PC-9 (cell line): ENCODE measurements at places on chromosomes 16 and 17. TPM values are rescaled to one million over a fixed set of nuclear protein-coding genes. Genes with fewer than 3 reads are reported as not detected.

GRCh38 chr17:41326173-41327145, 10.9 kb upstream of the KRTAP17-1 start:
- H3K27me3 ChIP-seq, result no peaks in the 10 kb centered on the region
- H3K27ac ChIP-seq, result no peak overlapping the region
- H3K36me3 ChIP-seq, result no peaks in the 10 kb centered on the region

DNA sequence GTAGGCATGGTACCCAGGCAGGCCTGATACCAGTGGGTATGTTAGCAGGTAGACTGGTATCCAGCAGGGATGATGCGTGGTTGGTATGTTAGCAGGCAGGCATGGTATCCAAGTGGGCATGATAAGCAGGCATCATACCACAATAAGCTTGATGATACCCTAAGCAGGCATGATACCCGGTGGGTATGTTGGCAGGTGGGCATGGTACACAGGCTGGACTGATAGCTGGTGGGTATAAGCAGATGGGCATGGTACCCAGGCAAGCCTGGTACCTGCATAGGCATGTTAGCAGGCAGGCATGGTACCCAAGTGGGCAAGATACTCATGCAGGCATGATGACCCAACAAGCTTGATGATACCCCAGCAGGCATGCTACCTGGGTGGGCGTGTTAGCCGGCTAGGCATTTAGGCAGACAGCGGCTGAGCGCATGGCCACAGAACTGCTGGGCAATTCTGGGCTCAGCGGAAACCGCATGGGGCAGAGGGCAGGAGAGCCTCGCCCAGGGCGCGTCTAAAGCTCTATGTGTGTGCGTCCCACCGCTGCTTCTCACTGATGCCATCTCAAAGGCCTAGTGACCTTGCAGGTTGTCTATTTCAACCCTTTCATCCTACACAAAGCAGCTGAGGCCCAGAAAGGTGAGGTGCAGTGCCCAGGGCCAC, 2.3 kb downstream of the SGSH start:
- H3K36me3 ChIP-seq, result no peaks in the 10 kb centered on the region
- H3K27ac ChIP-seq, result no peak overlapping the region
- H3K4me1 ChIP-seq, result peaks cover 6% of the 10 kb centered on the region; the same call in 1 of the 2 replicates
- no peak for DNase-seq

GRCh38 chr17:13005530-13005929, 12.3 kb downstream of the ELAC2 start:
- no peak for DNase-seq
- H3K27ac ChIP-seq, result no peak overlapping the region
- no peaks in the 10 kb centered on the region for H3K27me3 ChIP-seq
- H3K4me1 ChIP-seq, result no peaks in the 10 kb centered on the region
- H3K4me3 ChIP-seq, result no peak overlapping the region
- H3K36me3 ChIP-seq, result no peaks in the 10 kb centered on the region

The KNOP1 gene
- total RNA-seq, result 60.4 TPM in 2 replicates

The TP53I13 gene
- total RNA-seq, result 46.9 and 68.8 TPM in 2 replicates

The KCNH6 gene
- total RNA-seq, result not detected in 2 replicates
